ENCODE measurements at places on chromosomes 6 and 20. TPM values are rescaled to one million over a fixed set of nuclear protein-coding genes. Genes with fewer than 3 reads are reported as not detected.

Gene MYH7B
- total RNA-seq: 0.52 TPM

Gene FOXC1
- 3.6 TPM for total RNA-seq

Gene BMP5
- total RNA-seq: 0.99 TPM

Gene KCNG1
- total RNA-seq: 6.2 TPM

Gene RAET1L
- not detected for total RNA-seq

DNA sequence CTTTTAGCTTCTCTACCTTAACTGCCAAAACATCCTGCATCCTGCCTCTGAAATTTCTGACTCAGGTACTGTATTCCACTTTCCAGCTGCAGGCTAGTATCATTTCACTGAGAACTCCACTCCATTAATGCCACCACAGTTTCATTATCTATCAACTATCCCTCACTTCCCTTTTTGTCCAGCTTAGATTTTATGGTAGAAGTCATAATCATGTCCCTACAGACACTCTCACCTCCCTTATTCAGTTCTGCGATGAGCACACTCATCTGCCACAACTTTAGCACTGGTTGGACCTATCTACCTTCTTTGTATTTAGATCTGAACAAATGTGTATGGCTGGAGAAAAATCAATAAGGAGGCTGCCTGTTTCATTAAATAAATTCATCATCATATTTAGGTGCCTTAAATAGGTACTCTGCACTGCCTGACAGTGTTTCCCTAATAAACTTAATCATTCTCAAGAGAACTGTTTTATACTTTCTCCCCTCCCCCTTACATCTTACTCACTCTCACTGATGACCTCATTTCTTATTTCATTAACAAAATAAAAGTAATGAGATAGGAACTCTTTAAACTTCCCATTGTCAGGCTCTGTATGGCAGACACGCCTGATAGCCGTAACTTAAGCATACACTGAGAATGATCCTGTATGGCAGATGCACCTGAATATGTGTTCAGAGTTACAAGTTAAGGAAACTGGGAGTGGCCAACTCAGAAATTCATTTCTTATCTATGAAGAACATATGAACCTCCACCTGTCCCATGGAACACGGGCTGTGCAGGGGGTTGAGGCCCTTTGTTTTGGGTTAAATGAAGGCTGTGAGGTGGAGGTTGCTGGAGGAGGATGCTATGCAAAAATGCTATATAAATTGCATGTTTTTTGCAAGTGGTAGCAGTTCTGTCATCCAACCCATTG lies 95.3 kb upstream of the MAN1A1 start:
- H3K27me3 ChIP-seq: no peaks in the 10 kb centered on the region
- peaks cover 33% of the 10 kb centered on the region for H3K4me1 ChIP-seq
- H3K36me3 ChIP-seq: no peaks in the 10 kb centered on the region
- no peak overlapping the region for H3K4me3 ChIP-seq

GRCh38 chr20:4009309-4009708 lies 6.0 kb downstream of the RNF24 start:
- no peaks in the 10 kb centered on the region for H3K27me3 ChIP-seq
- H3K4me3 ChIP-seq: no peak overlapping the region
- DNase-seq: no peak
- no peak overlapping the region for H3K27ac ChIP-seq
- H3K4me1 ChIP-seq: peaks cover 34% of the 10 kb centered on the region
